ENCODE measurements at places on chromosomes 13 and 19.

GRCh38 chr13:80612804-80613203 lies 271.9 kb upstream of the SPRY2 start:
- DNase-seq = no peak

GRCh38 chr13:107006661-107007060 lies 438.7 kb upstream of the ARGLU1 start:
- DNase-seq = no peak

GRCh38 chr13:36358175-36358718 lies 12.1 kb upstream of the SPART start:
- DNase-seq = no peak

DNA sequence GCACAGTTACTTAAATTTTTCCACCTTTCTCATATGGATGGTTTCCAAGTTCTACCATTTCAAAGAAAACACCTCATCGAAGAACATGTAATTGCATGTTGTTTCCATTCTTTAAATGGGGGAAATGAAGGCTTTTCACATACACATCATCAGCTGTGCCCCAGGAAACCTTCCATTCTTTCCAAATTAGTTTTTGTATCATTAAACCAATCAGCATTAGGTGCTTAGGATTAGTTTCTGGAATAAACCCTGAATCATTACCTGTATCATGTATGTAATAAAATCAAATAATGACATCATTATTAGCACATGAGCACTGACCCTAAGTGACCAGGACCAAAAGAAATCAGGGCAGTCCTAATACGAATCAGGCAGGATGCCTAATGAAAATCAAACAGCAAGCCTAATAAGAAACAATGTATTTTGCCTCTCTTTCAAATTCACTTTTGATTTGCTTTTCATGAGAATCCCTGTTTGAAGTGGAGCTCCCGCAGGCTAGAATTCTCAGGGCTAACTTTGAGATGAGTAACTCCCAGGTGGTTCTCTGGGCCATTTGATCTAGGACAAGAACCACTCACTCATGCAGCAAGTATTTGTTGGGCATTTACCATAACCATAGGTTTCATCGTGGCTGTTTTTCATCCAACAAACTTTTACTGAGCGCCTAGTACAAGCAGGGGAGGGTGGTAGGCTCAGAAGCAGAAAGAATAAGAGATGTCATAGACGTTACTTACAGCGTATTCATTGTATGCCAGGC lies 89.2 kb downstream of the MZT1 start:
- DNase-seq = peak; percentile 83

DNA sequence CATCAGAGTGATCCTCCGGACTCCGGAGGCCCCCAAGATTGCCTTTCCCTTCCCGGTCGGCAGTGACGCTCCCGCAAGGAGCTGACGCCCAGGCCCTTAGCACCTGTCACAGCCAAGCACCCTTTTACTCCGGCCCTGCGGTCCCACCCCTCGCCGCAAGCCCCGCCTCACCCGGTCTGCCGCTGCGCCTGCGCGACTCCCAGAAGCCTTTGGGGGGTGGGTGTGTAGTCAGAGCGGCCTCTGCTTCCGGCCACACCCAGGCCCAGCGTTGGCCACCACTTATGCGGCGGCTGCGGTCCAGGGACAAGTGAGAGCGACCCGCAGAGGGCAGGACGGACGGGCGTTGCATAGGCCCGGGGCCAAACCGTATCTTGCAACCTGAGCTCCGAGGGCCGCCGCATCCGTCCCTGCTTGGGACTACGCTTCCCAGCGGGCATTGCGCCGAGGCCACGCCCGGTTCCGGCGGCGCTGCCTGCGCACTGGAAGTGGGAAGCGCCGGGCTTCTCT lies 441 bp upstream of the ZFP28 start:
- DNase-seq = peak; percentile 89

DNA sequence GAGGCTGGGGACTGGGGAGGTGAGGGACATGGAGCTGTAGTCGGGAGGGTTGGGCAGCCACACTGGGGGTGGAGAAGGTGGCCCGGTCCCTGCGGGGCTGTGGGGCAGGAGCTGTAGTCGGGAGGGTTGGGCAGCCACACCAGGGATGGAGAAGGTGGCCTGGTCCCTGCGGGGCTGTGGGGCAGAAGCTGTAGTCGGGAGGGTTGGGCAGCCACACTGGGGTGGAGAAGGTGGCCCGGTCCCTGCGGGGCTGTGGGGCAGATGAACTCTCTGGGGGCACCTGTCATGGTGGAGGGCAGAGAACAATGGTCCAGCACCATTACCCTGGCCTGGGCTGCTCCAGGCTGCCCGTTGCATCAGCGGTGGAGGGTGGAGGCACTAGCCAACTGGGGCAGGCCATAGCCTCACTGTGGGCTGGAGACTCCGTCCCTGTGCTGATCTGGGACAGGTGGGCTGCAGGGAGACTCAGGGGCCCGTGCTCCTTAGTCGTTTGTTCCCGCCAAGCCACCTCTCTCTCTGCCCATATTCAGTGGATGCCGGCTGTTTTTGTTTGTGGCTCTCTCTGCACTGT lies 51.4 kb downstream of the ATP11A start:
- DNase-seq = no peak

DNA sequence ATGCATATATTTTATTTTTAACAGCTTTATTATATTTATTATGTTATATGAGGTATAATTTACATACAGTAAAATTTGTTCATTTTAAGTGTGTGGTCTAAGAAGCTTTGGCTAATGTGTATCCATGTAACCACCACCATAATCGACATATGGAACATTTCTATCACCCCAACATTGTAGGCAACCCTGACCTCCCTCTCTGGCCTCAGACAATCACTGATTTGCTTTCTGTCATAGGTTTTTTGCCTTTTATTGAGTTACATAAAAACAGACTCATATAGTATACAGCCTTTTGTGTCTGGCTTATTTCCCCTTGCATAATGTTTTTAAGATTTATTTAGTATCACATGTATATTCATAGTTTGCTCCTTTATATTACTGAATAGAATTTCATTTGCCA lies 90.7 kb upstream of the KL start:
- DNase-seq = no peak

GRCh38 chr13:41032691-41033376 lies 13.7 kb upstream of the ELF1 start:
- DNase-seq = no peak

GRCh38 chr13:59099182-59099974 lies 1064.3 kb downstream of the DIAPH3 start:
- DNase-seq = no peak

GRCh38 chr13:41271456-41272285 lies 8.3 kb upstream of the MTRF1 start:
- no peak for DNase-seq

- no peak for DNase-seq
Observed at GRCh38 chr19:6250024-6250615, 29.7 kb downstream of the MLLT1 start.

GRCh38 chr13:106521095-106521799 lies 14.2 kb downstream of the EFNB2 start:
- DNase-seq = no peak

- peak; percentile 62 for DNase-seq
Observed at GRCh38 chr13:39565036-39565949, 37.7 kb downstream of the LHFPL6 start.

- no peak for DNase-seq
Observed at GRCh38 chr13:108283110-108283509, 13.6 kb downstream of the TNFSF13B start.

DNA sequence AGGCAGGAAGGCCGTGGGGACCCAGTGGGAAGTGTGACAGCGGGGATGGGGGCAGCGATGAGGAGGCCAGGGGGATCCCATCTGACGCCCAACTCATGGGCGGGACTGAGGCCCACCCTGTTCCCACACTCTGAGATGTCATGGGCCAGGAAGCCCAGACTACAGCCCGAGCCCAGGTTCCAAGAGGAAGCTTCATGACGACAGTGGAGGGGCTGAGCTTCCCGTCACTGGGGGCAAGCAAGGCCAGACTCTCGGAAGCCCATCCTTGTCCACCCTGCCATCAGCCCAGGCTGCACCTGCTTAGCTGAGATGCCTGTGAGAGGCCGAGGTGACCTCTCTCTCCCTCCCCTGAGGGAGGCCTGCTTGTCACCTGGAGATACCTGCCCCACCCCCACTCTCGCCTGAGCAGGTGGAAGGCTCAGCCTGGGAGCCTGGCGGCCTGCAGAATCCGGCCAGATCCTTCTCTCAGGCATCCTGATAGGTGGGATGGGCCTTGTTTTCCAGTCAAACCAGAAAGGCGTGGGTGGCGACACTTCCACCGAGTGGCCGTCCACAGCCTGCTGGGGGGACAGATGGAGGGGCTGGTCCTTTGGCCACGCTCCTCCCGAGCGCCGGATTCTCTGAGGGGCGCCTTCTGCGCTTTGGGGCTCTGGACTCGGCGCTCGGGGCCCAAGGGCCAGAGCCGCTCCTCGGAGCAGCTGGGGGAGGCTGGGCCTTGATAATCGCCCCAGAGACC lies 4.8 kb downstream of the ZBTB7A start:
- DNase-seq = peak; percentile 94

GRCh38 chr13:66430269-66430668 lies 799.9 kb downstream of the PCDH9 start:
- DNase-seq = no peak

- DNase-seq = no peak
Observed at GRCh38 chr13:51958217-51958547, 53.1 kb downstream of the ATP7B start.

GRCh38 chr19:8252922-8253589 lies 43.9 kb downstream of the CERS4 start:
- DNase-seq = peak; percentile 87
